Stimulated activated CD8-positive, alpha-beta memory T cell treated with anti-CD3 and anti-CD28 coated beads, Interleukin-4, amount 100 ng/mL, for 4 hours (primary cell): ENCODE measurements at places on chromosomes 4 and X.

DNA sequence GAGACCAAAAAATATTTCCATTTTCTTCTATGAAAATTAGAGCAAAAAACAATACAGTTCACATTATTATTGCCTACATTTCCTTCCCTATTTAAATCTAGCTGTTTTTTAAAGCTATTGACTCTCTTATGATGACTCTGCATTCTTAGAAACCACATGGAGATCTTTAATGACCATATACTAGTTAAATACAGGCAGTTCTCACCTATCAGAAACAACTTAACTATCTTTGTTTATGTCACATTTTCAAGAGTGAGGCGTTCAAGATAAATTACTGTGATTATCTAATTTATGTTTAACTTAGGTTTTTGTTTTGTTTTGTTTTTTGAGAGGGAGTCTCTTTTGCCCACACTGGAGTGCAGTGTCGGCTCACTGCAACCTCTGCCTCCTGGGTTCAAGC is 3.0 kb downstream of the CISD2 start:
- no peak for DNase-seq

DNA sequence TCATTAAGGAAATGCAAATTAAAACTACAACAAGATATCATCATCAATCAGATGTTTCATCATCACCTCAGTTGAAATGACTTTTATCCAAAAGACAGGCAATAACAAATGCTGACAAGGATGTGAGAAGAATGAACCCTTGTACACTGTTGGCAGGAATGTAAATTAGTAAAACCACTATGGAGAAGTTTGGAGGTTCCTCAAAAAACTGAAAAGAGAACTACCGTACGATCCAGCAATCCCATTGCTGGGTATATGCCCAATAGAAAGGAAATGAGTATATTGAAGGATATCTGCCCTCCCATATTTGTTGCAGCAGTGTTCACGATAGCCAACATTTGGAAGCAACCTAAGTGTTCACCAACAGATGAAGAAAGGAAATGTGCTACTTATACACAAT is 50.6 kb upstream of the STARD8 start:
- DNase-seq, result no peak

DNA sequence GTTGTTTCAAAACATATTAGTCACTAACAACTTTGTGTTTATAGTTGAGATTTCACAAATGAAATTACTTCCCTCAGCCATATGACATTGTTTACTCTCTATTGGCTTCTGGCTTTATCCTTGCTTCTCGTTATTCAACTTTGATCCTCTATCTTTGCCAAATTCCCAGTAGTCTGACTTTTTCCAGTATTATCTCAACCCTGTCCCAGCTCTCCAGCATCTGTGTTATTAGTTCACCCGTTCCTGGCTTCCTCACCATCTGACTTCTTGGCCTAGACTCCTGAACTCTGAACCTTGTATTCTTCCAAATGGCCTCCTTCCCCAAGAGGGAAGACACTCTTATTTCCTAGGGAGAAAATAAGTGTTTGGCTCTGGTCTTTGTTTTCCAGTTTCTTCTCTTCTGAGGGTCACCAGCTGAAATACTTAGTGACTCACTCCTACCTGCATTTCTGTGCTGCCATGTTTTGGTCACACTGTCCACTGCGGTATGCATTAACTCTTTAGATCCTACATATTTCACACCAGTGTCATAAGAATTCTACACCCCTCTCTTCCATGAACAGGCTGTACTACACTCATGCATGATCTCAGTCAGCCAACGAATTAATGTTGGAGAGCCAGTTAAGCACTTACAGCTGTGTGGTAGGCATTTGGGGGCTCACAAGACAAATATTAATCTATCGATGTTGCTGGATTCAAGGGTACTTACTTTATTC is 17.0 kb upstream of the ARHGAP24 start:
- DNase-seq, result no peak

GRCh38 chr4:7426525-7427171 is 8.1 kb downstream of the PSAPL1 start:
- DNase-seq, result no peak

GRCh38 chr4:98657531-98658286 is 702 bp downstream of the TSPAN5 start:
- DNase-seq, result no peak

DNA sequence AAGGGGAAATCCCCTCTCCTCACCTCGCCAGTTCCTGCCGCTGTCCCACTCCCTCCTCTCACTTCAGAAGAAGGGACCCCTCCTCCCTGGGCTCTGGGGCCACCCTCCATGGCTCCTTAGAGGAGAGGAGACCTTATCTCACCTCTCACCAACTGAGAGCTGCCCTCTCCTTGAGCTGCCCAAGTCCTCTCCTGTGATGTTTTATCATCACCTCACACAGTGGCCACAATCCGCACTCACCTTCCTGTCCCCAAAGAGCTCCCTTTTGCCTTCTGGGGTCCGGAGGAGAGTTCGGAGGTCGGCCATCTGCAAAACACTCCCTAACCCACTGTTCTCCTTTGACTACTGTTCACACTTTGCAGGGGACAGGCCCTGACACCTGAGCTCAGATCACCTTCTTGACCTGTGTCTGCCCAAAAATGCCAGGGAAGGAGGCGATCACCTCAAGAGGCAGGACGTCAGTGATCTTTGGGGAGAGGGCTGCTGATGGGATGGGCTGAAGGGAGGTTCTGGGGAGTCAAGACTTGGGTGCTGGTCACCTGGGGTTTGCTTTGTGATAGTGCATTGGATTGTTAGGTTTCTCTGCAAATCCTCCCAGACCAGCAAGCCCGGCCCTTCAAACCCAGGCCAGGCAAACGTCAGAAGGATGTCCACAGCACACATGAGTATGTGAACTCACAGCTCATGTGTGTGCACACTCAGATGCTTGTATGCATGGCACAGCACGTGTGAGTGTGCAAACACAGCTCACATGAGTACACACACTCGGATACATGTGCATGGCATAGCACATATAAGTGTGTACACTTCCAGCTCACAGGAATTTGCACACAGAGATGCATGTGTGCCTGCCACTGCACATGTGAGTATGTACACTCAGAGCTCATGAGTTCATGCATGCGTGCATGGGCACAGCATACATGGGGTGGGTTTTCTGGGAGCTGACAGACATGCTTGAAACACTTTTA is 41.8 kb downstream of the HTRA3 start:
- DNase-seq, result no peak

DNA sequence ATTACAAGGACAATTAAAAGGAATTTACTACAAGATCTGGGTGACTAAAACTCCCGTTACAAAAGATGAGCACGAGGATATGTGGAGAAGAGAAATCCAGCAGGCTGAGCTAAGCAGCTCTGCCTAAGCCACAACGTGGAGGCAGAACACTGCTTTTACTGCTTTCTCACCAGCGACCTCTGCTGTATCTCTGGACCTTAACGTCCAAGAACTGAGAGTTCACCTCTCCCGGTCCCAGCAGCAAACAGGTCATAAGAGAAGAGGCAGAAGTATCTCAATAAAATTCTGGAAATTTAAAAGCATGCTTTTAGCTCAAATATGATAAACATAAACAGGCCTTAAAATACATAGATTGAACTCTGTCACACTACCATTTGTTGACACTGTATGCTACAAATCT is 81.0 kb downstream of the ADGRA3 start:
- DNase-seq, result no peak

GRCh38 chrX:71214604-71215337 is 8.3 kb upstream of the GJB1 start:
- no peak for DNase-seq

- DNase-seq, result no peak
These were observed 146.1 kb downstream of the ATP10D start for GRCh38 chr4:47631161-47631560.

DNA sequence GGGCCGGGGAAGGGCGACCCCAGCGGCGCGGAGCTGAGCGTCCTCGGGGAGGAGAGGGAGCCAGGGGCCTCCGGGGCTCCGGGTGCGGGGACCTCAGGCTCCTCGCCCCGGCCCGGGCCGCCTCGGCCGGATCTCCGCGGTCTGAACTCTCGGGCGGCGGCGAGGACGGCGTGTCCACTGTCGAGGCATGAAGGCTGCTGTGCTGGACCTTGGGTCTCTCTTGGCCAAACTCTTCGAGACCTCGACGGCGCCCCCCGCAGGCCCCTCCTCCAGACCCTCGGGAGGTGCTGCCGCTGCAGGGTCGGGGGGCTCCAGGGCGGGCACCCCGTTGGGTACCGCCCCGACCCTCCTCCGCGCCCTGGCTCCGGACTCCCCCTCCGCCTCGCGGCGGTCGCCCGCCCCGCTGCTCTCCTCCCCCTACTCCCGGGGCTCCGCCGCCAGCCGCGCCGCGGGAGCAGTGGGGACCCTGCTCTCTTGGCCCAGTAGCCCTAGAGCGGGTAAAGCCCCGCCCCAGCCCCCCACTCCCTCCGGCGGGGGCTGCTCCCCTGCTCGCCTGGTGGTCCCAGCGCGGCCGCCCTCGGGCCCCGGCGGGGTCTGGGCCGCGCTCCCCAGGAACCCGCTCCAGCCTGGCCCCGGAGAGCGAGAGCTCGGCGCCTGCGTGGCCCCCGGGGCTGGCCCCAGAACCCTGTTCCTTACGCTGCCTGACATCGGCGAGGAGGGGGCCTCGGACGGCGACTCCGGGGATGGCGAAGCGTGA is 564 bp downstream of the FAM149A start:
- no peak for DNase-seq

DNA sequence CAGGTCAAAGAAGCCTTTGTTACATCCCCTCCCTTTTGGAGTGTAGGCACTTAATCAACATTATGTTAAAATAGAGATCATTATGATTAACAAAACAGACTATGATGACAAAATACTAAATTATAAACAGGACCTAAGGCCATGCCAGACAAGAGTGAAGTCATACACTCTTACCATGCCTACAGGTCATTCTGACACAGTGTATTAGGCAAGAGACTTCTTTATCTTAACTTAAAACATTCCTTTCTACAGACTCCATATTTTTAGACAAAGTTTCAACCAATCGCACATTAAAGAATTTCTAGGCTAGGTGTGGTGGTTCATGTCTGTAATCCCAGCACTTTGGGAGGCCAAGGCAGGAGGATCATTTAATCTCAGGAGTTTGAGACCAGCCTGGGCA is 128.6 kb upstream of the SLC34A2 start:
- DNase-seq, result no peak

DNA sequence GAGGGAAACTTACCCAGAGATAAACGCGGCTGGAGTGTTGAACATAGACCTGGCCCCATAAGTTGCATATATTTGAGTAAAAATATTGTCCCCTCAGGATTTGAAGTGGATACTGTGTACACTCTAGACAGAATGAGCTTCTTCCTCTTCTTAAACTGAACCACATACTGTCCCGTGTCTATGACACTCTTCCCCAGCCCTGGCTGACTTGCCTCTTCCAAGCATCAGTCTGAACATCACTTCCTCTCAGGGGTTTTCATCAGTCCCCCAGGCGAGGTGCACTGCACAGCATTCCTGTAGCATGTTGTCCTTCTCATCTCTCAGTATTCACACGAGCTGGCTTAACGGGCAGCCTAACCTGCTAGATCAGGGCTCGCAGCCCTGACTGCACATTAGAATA is 80.5 kb upstream of the TMEM150C start:
- no peak for DNase-seq

- DNase-seq, result no peak
These were observed 7.3 kb upstream of the GSX2 start for GRCh38 chr4:54092405-54093323.

- DNase-seq, result no peak
These were observed 8.4 kb downstream of the TMEM271 start for GRCh38 chr4:567457-568350.

- DNase-seq, result no peak
These were observed 102.9 kb downstream of the GRXCR1 start for GRCh38 chr4:42995343-42995944.
